ENCODE measurements at places on chromosomes 11 and 22.
A peak's percentile ranks its signal among the peaks of the same experiment; 100 is the strongest.

DNA sequence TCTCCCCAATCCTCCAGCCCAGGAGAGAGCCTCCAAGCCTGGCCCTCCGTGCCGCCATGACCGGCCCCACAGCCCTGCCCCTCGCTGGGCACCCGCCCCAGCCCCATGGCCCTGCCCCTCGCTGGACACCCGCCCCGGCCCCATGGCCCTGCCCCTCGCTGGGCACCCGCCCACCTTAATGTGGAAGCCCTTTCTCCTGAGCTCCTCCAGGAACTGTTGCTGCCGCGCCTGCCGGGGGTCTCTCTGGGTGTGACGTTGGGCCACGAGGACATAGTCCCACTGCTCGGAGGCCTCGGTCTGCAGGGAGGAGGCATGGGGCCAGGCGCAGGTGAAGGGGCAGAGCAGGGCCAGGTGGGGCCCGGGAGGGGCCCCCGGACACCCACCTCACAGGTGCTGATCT, 8.2 kb downstream of the ANO9 start:
- DNase-seq, result no peak

- no peak for DNase-seq
Observed at GRCh38 chr11:46528445-46529094, 65.3 kb downstream of the AMBRA1 start.

DNA sequence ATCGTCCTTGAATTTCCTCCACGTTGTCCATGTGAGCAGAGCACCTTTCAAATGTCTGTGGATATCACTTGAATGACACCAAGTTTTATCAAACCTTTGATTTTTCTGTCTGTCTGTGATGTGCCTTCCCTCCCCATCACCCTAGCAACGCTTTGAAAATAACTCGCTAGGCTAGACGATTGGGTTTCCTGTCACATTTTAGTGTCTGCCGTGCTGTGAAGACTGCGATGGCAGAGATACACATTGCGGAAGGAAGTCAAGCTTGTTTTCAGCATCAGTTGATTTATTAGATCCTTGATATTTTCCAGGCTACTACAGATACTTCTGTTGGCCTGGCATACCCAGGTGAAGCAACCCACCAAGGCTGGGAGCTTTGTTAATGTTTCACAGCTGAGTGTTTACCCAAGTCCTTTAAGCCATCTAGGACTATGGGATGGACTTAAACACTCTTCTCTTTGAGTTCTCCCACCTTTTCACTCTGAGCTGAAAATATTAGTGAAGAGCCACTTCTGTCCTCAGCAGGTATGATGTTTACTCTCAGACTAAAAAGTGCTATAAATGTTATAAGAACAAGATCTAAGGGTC, 93.6 kb upstream of the CD44 start:
- DNase-seq, result no peak

DNA sequence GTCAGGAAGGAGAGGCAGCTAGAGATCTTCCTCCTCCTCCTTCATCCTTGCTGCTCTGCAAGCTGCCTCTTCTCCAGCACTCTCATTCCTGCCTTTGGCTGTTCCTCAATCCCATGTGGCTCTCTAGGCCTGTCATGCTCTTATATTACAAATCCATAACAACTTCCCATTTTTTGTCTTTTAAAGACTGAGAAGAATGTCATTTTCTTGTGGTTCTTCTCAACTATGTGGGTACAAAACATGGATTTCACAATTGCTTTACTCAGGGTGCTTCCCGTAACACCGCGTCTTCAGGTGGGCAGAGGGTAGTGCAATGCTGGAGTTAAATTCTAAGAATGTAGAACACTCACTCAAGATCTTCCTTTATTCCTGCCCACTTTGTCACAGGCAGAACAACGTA, 6.8 kb upstream of the CAT start:
- DNase-seq, result no peak

- no peak for DNase-seq
Observed at GRCh38 chr11:6587360-6587953, 16.0 kb downstream of the RRP8 start.

- no peak for DNase-seq
Observed at GRCh38 chr22:33697640-33698039, 222.6 kb downstream of the LARGE1 start.

GRCh38 chr11:132839236-132839945, 692.9 kb downstream of the OPCML start:
- no peak for DNase-seq

GRCh38 chr11:35491231-35491871, 34.1 kb downstream of the PAMR1 start:
- no peak for DNase-seq

DNA sequence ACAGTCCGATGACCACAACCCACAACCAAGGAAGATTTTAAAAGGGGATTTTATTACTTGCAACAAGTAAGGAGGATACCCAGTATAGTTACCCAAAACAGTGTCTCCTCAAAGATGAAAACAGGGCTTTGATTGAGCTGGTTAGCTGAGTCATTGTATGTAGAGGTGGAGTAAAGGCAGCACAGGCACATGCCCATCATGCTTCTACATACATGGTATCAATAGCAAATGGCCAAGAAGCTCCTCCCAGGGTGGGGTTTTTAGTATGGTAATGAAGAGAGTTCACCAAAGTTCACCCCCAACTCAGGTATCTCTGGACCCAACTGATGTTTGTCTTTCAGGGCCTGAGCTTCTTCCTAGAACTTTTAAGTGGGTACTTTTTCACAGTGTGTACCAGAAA, 157.1 kb upstream of the CEP126 start:
- no peak for DNase-seq

- DNase-seq, result no peak
Observed at GRCh38 chr22:45304971-45305370, 4.8 kb upstream of the FAM118A start.

- DNase-seq, result no peak
Observed at GRCh38 chr11:36160091-36160490, 129.1 kb downstream of the COMMD9 start.

DNA sequence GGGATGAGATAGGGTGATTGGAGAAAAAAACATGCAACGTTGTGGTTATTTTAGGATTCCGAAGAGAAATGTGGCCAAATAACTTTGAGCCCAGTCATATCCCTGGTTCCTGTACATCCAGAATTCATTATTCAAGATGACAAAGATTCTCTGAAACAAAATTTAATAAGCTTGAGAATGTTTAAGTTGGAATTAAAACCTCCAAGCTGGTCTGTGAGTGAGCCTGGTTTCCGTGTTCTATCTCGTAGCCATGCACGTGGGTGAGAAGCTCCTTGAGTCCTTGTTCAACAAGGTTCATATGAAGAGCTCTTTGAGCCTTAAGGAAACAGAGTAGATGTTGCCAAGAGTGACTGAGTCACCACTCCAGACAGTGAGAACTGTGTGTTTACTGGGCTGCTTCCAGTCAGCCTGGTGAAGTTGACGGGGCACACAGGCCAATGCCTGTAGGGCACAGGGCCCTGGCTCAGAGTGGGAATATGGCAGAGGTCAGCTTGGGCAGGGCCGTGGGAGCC, 206.5 kb downstream of the NAV2 start:
- DNase-seq, result no peak

GRCh38 chr22:17638182-17638431, 450 bp upstream of the BCL2L13 start:
- peak; percentile 48 for DNase-seq

- no peak for DNase-seq
Observed at GRCh38 chr22:30117256-30117655, 37.0 kb downstream of the HORMAD2 start.

DNA sequence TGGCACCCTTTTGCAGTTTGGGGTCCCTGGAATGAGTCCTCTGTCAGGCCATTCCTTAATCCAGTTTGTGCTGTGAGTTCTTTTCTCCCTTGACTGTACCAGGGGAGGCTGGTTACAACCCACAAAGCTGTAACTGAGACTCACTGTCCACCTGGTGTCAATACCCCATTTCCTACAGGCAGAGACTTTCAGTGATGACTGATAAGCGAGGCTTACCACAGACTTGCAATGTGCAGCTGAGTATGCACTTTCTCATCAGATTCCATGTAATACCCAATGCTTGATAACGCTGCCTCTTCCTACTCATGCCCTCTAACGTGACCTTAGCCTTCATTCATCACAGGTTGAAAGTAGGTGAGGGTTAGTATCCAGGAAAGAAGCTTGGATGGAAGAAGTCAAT, 120.1 kb downstream of the INSC start:
- DNase-seq, result no peak

DNA sequence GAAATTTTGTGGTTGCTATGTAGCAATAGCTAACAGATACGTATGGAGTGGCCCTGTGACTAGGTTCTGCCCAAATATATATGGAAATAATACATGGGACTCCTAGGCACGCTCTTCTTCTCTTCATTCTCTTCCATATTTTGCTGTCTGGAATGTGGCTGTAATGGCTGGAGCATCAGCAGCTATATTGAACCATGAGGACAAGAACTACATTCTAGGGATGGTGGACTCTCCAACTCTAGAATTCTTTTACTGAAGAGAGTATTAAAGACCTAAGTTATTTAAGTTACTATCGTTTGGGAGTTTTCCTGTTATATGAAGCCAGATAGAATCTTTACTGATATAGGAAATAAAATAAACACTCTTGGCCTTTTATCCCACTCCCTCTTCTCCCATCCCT, 7.5 kb upstream of the NELL1 start:
- DNase-seq, result no peak

DNA sequence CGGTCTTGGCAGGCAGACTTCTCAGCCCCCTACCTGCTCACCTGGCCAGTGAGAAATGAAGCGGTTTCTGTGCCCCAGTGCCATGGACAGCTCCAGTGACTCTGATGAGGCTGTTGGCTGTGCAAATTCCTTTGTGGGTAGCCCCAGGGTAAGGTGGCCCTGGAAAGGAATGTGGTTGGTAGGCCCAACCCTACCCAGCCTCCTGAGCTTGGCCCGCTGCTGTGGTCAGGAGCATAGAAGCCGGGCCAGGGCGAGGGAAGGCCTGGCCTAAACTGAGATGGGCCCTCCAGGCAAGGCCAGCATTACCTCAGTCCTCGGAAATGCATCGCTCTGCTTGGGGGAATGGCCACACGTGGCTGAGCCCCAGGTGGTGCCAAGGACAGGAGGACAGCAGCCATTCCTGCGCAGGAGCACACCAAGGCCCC, 16.9 kb downstream of the DAGLA start:
- DNase-seq, result no peak

GRCh38 chr11:86062719-86063118, 6.2 kb downstream of the PICALM start:
- no peak for DNase-seq

GRCh38 chr22:49523374-49524008, 304.2 kb downstream of the BRD1 start:
- DNase-seq, result no peak

GRCh38 chr11:69052343-69053168, 3.8 kb downstream of the TPCN2 start:
- no peak for DNase-seq

DNA sequence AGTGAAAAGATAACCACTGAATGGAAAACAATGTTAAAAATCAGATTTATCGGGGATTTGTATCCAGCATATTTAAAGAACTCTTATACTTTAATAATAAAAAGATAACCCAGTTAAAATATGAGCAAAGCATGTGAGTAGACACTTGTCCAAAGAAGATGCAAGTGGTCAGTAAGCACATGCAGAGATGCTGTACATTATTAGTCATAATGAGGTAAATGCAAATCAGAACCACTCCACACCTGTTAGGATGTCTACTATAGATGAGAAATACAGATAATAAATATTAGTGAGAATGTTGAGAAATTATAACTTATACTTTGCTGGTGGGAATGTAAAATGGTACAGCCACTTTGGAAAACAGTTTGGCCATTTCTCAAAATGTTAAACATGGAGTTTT, 28.0 kb downstream of the QSER1 start:
- no peak for DNase-seq

DNA sequence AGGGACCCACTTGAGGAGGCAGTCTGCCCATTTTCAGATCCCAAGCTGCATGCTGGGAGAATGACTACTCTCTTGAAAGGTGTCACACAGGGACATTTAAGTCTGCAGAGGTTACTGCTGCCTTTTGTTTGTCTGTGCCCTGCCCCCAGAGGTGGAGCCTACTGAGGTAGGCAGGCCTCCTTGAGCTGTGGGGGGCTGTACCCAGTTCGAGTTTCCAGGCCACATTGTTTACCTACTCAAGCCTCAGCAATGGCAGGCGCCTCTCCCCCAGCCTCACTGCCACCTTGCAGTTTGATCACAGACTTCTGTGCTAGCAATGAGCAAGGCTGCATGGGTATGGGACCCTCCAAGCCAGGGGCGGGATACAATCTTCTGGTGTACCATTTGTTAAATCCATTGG, 126.0 kb downstream of the OR4A5 start:
- DNase-seq, result no peak

GRCh38 chr11:827897-828192, at the start of gene CRACR2B:
CRACR2B (plus strand) TSS chr11:827919; CDS start chr11:828608, 689 bp downstream.
- DNase-seq, result no peak

DNA sequence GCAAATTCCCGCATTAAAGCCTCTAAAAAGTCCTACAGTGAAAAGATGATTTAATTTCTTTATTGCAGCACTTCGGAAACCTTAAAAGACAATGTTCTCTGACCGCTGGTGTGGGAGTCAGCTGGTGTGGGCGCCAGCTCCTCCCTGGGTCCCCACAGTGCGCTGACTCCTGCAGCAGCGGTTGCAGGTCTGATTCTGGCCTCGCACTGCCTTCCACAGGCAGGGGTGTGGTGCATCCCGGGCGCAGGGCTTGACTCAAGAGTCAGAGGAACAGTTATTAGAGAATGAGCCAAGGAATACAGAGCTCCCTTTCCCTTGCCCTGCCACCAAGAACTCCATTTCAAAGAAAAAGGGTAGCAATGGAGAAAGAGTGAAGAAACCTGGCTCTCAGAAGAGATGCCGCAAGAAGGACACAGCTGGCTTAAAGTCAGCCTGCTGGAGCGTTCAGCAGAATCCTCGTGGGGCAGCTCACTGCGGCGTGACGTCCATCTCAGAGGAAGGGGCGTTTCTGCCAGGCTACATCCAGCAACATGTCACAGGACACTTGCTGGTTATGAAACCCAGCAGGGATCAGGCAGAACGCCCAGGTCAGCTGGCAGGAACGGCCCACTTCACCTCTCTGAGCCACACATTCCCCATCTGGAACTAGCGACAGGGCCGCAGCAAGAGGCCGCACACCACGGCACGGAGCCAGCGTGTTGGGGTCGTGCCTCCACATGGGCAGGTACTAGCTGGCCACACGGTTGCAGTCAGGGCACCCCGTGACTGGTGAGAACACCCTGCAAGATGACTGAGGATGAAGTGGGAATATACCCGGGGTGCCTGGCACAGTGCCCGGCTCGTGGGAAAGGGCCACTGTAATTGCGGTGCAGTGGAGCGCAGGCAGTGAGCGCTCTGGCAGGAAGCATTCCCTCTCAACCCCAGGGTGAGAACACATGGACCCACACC, 18.1 kb upstream of the EFCAB6 start:
- no peak for DNase-seq
